Foreskin keratinocyte (primary cell): ENCODE measurements at places on chromosomes 7 and 10.

- DNase-seq: no peak
These were observed 22.5 kb upstream of the TNRC18 start for GRCh38 chr7:5445981-5446594.

DNA sequence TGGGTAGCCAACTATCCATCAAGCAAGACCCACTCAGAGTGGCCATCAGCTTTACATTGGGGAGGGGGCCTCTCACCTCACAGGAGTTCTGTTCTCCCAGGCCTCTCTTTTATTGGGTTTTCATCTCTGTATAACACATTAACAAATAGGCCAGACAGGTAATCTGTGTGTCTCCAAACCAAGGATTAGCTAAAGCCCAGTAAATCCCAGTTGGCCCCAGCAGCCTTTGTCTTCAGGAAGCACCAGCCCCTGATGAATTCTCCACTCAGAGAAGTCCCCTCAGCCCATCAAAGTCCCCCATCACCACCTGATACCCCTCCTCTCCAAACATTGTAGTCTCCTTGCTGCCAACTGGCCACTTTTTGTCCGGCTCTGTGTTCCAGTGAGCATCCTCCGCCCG is 16.9 kb upstream of the SLF2 start:
- no peak for DNase-seq

DNA sequence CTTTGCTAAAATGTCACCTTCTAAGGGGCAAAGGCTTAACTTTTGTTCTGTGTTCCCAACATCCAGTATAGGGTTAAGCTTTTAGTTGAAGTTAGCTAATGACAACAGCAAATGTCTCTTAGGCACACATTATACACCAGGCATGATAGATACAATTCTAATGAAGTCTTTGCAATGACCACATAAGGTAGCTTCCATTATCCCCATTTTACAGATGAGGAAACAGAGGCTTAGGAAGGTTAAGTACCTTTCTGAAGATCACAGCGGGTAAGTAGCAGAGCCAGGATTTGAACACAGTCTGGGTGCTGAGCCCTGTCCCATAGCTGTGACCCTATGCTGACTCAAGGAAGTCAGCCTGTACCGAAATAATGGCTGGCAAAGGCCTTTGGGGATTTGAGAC is 1.9 kb downstream of the BUD31 start:
- DNase-seq: no peak

DNA sequence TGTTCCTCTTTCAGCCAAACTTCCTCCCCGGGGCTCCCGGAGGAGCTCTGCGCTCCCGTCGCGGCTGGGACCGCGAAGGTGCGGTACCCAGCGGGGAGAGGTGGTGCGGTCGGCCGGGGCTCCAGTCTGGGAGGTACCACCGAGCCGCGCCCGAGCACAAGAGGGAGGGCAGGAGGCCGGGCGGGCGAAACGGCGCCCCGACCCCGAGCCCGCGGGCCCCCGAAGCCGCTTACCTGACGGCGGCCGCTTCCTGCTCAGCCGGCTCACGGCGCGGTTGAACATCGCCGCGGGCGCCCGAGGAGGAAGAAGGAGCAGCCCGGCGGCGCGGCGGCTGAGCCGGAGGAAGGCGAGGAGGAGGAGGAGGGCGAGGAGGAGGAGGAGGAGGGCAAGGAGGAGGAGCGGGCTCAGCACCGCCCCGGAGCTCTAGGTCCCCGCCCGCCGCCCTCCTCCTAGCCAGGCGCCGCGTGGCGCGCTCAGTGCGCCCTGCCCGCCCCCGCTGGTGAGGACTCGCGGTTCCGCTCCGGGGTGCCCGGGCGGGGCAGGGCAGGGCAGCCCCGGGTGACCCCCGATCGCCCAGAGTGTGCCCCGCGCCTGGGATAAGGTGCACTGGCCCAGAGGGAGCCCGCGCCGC is at the start of gene RGS10:
RGS10 (minus strand) TSS at position 363 of the 631 bp plus-strand sequence; CDS start at position 282, 81 bp downstream.
- DNase-seq: peak; percentile 59

GRCh38 chr10:110334061-110334656 is 29.4 kb upstream of the SMNDC1 start:
- no peak for DNase-seq

GRCh38 chr7:42332605-42333222 is 95.7 kb upstream of the GLI3 start:
- no peak for DNase-seq
